Vagina (tissue), 2 donors: ENCODE measurements at places on chromosomes 16 and 17. TPM values are rescaled to one million over a fixed set of nuclear protein-coding genes. Genes with fewer than 3 reads are reported as not detected.

The ZPBP2 gene
- total RNA-seq: not detected

The ALDH3A1 gene
- 14.2 TPM for total RNA-seq

The KRT39 gene
- total RNA-seq: not detected

The IL21R gene
- 0.98 TPM for total RNA-seq

The TBC1D24 gene
- total RNA-seq: 9.6 TPM

The FOXC2 gene
- total RNA-seq: 2.7 TPM

The SHPK gene
- 14.0 TPM for total RNA-seq

The HS3ST3B1 gene
- 5.9 TPM for total RNA-seq

The OTOP3 gene
- 0.74 TPM for total RNA-seq

The TMEM100 gene
- total RNA-seq: 20.6 TPM

The ORC6 gene
- total RNA-seq: 2.2 TPM

The KRTAP16-1 gene
- not detected for total RNA-seq

The MYH13 gene
- total RNA-seq: not detected

The HSD17B2 gene
- total RNA-seq: 2.9 TPM

The HES7 gene
- total RNA-seq: not detected

The DUS1L gene
- total RNA-seq: 72.4 TPM

The MEIOB gene
- not detected for total RNA-seq

The MYH3 gene
- total RNA-seq: 4.9 TPM

The HOXB2 gene
- 14.2 TPM for total RNA-seq

The CEP112 gene
- total RNA-seq: 20.1 TPM

The PIK3R5 gene
- total RNA-seq: 10.6 TPM

The ACSM2A gene
- total RNA-seq: not detected

The TMEM238L gene
- total RNA-seq: 1.2 TPM
